ENCODE measurements at places on chromosomes 12 and 14.

DNA sequence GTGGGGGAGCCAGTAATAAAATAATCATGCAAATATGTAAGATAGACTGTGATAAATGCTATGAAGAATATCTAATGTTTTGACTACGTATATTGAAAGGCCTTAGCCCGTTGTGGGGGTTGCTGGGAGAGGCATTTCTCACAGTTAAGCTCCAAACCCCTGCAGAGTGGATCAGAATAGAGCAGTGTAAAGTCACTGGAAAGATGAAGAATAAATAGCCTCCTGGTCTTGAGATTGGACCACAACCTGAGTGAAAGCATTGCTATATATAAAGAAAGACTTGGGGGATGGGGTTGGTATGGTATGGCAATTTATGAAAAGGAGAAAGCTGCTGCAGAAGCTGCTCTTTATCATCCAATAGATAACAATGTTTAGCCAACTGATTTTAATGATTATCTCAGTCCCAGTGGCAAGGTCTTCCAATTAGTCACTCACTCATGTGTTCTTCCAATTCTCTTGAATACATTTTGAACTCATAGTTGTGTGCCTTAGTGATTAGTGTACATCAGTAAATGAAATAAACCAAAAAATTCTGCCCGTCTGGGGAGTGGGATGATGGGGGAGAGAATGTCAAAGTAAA lies 10.2 kb downstream of the PLEKHA5 start:
- DNase-seq, result no peak

- DNase-seq, result no peak
Observed at GRCh38 chr14:105116451-105117256, 51.4 kb upstream of the GPR132 start.

DNA sequence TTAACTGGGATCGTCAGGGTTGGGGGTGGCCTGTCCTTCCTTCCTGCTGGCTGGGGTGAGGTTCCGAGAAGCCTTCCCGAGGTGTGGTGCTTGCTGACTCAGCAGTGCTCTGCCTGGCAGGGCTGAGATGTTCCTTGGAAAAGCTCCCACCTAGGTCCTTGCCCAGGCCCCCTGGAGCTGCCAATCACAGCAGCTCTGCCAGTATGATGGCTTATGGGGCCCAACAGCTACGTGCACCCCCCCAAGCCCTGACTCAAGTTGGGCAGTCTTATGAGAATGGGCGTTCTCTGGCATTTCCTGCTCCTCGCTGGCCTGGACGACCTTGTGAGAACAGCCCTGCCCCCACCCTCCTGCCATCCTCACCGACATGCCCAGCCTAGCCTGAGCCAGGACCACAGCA lies 292.2 kb upstream of the CRY1 start:
- DNase-seq, result no peak

GRCh38 chr14:94171208-94171607 lies 2.9 kb upstream of the PPP4R4 start:
- DNase-seq, result no peak

DNA sequence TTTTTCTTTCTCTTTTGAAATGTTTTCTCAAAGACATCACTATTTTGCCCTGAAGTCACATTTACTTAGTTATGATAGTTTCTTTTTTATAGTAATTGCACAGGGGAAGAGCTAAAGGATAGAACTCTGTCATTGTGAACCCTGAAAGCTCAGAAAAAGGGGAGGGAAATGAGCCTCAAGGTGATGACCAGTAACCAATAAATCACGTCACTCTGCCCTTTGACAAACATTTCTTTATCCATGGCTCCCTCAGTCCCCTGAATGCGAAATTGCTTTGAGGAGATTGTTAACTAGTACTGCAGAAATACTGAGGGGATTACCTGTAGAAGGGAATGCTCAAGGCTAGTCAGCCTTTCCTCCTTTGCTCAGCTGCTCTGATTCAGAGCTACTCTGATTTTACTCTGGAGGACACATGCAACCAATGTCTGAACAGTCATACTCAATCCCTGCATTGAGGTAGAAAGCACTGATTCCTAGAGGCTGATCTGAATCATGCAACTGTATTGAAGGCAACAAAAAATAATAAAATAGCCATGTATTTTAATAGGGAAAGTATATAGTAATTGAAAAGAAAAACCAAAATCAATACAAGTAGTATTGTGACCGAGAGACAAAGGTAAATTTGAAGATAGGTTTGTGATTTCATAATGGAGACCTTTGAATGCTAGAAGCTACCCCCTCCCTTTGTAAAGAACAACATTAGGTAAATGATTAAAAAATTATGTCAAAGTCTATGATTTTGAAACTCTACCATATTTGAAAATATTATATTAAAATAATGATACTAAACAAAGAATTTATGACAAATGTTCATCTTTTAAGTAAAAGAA lies 24.7 kb downstream of the SLCO1B1 start:
- DNase-seq, result no peak

GRCh38 chr14:100982353-100982752 lies 78.8 kb upstream of the RTL1 start:
- DNase-seq, result no peak

- DNase-seq, result no peak
Observed at GRCh38 chr14:69879175-69880043, at the start of gene SMOC1. TSS of gene SMOC1 (plus strand) at chr14:69879416. CDS start at chr14:69879679, 263 bp downstream.

DNA sequence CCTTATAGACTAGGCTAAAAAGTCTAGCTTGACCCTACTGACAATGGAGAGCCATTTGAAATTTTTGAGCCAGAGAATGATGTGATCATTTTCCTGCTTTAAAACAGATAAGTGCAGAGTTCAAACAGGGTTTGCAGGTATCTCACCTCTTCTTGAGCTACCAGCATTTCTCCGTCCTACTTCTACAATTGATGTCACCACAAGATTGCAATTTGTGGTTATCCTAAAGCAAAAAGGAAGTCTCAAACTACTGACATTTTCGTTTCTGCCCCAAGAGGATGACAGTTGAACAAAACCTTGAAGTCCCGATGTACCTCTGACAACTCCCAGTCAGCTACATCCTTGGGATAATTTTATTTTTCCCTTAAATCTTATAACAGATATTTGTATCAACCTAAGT lies 86.7 kb downstream of the PTGER2 start:
- DNase-seq, result no peak

DNA sequence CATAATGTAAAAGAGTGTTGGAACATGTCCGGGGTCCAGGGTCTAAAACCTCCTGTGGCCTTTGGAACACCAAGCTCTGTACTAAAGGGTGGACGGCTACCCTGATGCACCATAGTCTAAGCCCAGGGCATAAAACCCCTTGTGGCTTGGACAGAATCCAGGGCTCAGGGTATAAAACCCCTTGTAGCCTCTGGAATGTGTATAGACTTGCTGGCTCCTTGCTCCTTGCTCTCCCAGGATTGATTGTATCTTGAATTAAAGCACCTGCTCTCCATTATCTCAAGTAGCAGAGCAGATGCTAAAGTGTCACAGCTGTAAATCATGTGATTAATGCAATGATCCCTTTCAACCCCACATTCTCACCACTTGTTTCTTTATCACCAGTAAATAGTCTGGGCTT lies 556.5 kb downstream of the LRFN5 start:
- no peak for DNase-seq

DNA sequence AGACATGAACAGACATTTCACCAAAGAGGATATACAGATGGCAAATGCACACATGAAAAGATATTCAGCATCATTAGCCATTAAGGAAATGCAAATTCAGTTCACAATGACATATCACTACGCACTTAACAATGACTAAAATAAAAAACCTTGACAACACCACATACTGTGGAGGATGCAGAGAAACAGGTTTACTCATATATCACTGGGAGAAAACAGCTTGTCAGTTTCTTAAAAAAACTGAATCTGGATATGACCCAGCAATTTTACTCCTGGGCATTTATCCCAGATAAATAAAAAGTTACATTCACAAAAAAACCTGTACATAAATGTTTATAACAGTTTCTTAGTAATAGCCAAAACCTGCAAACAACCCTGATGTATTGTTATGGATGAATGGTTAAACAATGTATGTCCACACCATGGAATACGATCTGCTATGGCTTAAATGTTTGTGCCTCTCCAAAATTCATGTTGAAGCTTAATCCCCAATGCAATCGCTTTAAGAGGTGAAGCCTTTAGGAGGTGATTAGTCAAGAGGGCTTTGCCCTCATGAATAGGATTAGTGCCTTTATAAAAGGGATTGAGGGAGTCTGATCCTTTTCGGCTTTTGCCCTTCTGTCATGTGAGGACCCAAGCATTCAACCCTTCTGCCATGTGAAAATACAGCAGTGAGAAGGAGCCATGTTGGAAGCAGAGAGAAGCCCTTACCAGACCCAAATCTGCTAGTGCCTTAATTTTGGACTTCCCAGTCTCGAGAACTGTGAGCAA lies 36.0 kb upstream of the PPP4R3A start:
- no peak for DNase-seq

- no peak for DNase-seq
Observed at GRCh38 chr12:94304566-94305061, 155.1 kb downstream of the CEP83 start.

- no peak for DNase-seq
Observed at GRCh38 chr12:61521258-61521657, 738.9 kb upstream of the USP15 start.

DNA sequence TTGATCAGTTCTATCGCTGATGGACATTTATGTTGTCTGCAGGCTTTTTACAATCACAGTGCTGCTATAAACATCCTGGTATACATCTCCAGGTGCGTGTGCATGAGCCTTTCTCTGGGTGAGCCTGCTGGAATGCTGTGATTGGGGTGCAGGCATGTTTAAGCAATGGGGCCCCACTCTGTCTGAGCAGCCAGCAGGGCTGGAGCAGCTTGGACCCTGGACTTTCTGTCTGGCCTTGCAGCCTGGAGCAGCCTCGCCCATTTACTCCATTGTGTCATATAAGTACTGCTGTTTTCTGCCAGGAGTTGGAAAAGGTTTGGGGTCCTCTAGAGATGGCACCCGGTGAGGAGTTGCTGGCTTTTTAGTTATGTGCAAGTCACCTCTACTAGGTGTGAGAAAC lies 199.0 kb downstream of the KIF26A start:
- DNase-seq, result no peak

- DNase-seq, result no peak
Observed at GRCh38 chr12:21659383-21659782, 1.7 kb upstream of the LDHB start.

DNA sequence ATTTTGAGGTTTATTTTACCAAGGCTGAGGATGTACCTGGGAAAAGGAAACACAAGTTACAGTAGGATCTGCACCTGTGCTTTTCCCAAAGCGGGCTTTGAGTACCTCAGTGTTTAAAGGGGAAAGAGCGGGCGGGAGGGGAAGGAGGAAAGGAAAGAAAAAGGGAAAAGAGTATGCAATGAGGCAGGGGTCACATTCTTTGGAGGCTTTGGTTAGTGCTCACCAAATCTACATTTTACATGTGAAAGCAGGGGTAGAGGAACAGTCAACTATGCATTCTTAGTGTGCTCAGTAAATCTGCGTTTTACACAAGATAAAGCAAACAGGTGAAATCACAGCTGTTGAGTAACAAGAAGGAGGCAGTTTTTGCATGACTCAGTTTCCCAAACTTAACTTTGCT lies 242.2 kb downstream of the TMEM132C start:
- no peak for DNase-seq

DNA sequence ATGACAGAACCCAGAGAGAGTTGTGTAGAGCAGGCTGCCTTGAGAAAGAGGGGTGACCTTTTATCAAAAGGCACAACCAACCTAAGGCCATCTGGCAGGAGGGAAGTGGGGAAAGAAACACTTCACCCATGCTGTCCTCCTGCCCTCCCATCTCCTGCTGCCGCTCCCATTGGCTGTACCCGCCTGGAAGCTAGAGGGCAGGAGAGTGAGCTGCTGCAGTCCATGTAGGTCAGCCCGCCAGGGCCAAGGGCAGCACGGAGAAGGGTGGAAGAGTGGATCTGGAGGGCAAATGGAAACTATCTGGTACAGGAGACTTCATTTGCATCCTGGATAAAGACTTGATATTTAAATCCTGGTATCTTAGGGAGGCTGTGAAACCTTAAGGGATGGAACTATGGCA lies 11.5 kb upstream of the CABP1 start:
- no peak for DNase-seq

DNA sequence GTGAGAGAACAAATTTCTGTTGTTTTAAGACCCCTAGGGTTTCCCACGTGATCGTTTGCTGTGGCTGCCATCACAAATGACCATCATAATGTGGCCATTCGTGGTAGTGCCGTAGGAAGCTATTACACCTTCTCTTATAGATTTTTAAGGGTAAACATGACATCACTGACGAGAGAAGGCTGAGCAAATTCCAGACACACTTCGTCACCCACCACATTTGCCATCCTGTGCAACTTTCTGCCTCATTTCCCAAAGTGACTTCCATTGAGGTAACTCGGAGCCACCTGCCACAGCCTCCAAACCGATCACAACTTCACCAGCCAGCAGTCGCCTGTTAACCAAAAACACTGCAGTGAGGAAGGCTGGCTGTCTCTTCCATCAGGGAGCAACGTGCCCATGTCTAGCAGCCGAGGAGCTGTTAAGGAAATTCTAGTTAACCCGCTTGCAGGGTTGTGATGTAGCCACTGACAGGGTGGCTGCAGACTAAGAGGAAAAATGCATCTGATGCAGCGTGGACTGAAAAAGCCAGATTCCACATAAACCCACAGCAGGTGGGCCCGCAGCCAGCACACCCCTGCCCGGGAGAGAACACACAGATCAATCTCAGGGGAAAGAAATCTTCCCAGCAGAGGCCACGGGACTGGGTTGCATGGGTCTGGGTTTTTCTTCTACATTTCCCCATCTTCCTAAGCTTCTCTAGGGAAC lies 44.6 kb downstream of the CCDC85C start:
- no peak for DNase-seq

GRCh38 chr14:26599291-26599690 lies 1.5 kb upstream of the NOVA1 start:
- DNase-seq, result no peak

- DNase-seq, result no peak
Observed at GRCh38 chr14:79578470-79578869, 632.8 kb downstream of the DIO2 start.

- DNase-seq, result no peak
Observed at GRCh38 chr14:22994762-22995275, 12.5 kb upstream of the AJUBA start.

- DNase-seq, result no peak
Observed at GRCh38 chr14:94227029-94227428, 52.9 kb downstream of the PPP4R4 start.

GRCh38 chr14:68865542-68865941 lies 72.7 kb upstream of the ZFP36L1 start:
- no peak for DNase-seq

- DNase-seq, result no peak
Observed at GRCh38 chr14:34837801-34838322, 37.3 kb downstream of the BAZ1A start.

GRCh38 chr12:20194171-20194570 lies 174.2 kb upstream of the PDE3A start:
- DNase-seq, result no peak

- no peak for DNase-seq
Observed at GRCh38 chr12:127536833-127537428, 730.0 kb upstream of the TMEM132C start.

Data from forelimb muscle (tissue), 1 donor.